ENCODE measurements at places on chromosomes 11 and 22.
A peak's percentile ranks its signal among the peaks of the same experiment; 100 is the strongest.

DNA sequence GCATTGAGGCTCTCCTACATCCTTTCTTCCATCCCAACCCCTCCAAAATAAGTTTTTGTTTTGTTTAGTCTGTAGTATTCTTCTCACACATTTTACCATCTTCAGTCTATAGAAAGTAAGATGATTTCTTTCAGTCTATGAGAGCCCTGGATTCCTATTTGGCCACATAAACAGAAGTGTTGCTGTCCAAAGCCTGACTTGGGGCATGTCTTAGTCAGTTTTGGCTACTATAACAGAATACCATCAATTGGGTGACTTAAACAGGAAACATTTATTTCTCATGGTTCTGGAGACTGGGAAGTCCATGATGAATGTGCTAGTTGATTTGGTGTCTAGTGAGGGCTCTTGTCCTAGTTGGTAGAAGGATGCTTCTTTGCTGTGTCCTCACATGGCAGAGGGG, 146.8 kb upstream of the DDI1 start:
- no peak for DNase-seq

DNA sequence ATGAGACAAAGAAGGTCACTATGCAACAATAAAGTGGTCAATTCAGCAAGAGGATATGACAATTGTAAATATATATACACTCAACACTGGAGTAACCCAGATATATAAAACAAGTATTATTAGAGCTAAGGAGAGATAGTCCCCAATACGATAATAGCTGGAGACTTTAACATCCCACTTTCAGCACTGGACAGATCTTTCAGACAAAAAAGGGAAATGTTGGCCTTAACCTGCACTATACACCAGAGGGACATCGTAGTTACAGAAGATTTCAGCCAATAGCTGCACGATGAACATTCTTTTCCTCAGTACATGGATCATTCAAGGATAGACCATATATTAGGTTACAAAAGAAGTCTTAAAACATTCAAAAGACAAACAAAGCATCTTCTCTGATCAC, 29.9 kb downstream of the PIWIL3 start:
- no peak for DNase-seq

GRCh38 chr11:208181-208916, 841 bp downstream of the RIC8A start:
- peak; percentile 89 for DNase-seq

DNA sequence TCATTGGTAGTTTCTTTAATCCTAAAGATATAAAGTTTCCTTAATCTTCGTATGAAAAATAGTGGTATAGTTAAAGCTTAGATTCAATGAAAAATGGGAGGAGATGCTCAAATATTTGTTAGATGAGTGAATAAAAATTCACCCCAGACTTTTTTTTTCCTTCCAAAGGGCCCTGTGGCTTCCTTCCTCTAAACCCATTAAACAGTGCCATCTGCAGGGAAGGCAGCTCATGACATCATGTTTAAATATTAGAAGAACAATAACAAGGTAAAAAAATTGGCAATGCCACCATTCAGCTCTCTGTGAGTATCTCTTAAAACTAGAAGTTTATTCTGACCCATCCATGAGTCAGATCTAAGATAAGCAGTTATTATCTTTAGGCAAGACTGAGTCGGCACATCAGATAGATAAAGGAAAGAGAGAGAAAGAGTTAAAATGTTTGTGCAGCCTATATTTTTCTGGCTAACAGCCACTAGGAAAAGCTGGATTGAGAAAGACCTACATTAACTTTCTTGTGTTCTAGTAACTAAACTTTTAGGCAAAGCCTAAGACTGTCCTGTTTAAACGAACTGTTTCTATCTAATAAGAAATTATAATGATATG, 19.1 kb upstream of the OOSP1 start:
- DNase-seq: peak; percentile 18

DNA sequence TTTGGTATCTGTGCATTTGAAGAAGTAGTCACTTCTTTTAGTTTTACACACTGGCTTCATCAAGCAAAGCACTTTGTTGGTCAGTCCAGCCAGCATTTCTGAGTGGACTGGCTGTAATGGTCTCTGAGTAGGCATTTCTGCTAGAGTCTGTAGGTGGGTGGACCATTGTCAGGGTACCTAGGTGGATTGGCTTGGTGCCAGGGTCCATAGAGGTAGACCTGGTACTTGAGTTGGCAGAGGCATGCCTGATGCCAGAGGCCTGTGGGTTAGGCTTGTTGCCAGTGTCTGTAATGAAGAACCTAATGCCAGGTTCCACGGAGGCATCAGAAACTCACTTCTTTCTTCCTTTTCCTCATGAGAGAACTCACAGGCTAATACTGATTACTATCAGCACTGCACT, 157.9 kb upstream of the C11orf87 start:
- DNase-seq: no peak

GRCh38 chr11:64040684-64041322, 5.1 kb downstream of the FLRT1 start:
- DNase-seq: no peak

GRCh38 chr11:74612877-74613276, 20.5 kb downstream of the POLD3 start:
- DNase-seq: no peak

- no peak for DNase-seq
These were observed 174.6 kb downstream of the CTTN start for GRCh38 chr11:70572974-70573260.

DNA sequence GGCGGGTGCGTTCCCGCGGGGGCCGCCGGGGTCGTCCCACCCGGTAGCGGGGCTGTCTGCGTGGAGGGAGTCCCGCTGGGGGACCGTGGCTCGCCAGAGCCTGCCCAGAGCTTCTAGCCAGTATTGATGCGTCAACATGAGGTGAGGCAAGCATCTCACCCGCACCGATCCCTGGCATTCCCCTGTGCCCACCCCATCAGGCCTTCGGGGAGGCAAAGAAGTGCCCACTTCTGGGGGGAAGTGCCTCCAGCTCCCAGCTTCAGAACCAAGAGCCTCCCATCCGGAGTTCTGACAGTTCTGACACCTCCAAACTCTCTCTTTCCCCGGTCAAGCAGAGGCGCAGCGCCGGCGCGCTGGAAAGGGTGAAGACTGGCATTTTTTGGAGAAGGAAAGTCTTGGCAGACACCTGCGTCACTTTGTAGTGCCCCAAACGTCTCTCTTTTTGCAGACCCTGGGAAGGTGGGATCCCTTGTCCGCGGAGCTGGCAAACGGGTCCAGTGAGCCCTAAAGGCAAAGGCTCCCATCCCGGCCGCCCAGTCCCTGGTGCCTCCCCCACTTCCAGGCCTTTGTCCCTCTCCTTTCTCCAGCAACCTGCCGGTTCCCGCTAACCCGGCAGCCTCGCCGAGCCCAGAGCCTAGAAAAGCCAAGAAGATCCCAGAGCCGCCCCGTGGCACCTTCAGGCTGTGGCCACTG, 3.2 kb upstream of the PAX6 start:
- no peak for DNase-seq

DNA sequence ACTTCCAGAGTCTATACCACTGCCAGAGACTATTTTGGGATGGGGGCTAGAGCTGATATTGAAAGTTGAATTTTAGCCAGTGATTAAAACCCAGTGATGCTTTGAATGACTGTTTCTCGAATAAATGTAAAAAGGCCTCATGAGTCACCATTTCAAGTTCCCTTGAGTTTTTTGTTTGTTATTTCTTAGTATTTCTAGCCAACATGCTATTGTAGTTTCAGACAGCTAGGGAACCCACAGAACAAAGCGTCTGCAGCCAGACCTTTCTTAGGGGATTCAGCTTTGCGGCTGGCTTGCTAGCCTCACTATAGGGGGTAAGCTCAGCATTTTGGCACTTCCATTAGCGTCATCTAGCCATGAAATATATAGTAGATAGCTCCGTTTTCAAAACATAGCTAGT, 66.5 kb downstream of the DBX1 start:
- no peak for DNase-seq

GRCh38 chr11:68090706-68091105, 30.5 kb downstream of the CHKA start:
- DNase-seq: no peak

GRCh38 chr22:39243439-39244135, 1.2 kb downstream of the PDGFB start:
- no peak for DNase-seq

GRCh38 chr22:40107851-40108378, 69.8 kb upstream of the TNRC6B start:
- no peak for DNase-seq

DNA sequence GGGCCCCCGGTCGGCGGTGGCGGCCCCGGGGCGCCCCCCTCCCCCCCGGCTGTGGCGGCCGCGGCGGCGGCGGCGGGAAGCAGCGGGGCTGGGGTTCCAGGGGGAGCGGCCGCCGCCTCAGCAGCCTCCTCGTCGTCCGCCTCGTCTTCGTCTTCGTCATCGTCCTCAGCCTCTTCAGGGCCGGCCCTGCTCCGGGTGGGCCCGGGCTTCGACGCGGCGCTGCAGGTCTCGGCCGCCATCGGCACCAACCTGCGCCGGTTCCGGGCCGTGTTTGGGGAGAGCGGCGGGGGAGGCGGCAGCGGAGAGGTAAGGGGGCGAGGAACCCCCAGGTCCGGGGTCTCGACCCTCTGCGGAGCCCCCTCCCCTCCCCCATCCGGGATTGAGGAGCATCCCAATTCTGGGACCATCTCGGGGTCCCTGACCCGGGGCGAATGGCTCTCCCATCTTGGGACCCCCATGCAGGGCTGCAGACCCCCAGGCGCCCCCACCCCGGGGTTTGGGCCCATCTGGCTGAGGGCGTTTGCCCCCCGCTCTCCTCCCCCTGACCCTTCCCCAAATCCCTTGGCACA, 431 bp downstream of the KMT2A start:
- DNase-seq: peak; percentile 76

DNA sequence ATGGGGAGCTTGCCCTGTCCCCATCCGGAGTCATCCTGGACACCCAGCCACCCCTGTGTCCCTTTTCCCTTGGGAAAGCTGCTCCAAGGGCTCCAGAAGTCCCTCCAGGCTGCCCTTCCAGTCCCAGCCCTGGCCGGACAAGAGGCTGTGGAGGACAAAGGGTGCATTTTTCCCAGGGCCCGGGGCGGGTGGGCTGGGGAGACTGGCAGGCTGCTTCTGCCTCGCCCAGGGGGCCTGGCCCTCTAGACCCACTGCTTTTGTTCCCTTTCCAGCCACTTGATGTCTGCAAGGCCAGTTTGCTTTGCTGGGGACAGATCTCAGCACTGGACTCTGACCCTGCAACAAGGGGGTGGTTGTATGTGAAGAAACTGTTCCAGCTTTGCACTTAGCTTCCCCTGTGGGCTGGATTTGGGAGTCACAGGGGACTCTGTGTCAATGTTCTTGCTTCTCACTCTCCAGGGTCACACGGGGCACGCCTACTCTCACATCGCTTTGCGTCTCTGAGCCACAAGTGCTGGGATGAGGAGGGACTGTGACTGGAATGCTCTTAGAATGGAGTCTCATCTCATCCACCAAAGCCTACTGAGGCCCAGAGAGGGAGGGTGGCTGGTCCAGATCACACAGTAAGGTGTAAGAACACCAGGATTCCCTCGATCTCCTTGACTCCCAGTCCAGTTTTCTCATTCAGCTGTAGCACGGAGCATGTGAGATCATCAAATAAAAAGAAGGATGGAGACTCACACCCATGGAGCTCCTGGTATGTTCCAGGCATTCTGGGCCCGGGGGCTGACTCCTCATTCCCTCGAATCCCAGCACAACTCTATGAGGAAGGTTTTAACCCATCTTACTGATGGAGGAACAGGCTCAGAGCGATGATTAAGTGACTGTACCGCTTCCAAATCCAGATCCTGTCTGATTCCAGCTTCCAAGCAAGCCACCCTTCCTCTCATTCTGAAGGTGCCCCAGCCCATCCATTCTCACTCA, 59.9 kb downstream of the FBXO7 start:
- no peak for DNase-seq

- DNase-seq: no peak
These were observed 172.8 kb downstream of the FAM181B start for GRCh38 chr11:82560836-82561235.

DNA sequence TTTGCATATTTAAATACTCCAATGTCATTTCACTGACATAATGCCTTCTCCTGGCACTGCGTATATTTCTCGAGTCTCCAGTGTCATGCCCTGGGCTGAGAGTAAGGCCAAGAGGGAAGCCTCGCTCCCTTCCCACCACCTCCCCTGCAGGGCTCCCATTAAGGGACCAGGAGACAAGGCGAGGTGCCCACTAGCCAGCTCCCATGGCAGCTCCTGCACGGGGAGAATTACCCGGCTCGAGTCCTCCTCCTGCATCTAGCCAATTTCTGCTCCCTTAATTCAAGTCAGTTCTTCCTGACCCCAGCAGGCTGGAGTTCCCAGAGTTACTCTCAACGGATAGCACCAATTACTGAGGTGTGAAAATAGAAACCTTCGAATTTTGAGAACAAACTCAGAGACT, 31.9 kb downstream of the OPCML start:
- DNase-seq: no peak

DNA sequence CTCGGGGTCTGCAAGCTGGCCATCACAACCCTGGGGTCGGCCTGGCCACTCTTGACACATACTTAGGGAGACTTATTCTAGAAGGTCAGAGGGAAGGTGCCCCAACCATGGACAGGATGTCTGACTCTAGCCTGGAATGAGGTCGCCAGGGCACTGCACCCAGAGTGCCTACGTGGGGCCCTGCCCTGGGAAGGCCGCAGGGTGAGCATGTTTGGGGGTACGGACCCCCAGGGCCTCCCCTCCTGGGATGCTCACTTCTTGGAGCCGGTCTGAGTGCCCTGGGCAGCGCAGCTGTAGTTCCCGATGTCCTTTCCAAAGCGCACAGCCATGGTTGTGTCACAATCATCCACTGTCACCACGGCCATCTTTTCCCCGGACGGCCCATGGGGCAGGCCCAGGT, 75.8 kb downstream of the TRMU start:
- DNase-seq: no peak

DNA sequence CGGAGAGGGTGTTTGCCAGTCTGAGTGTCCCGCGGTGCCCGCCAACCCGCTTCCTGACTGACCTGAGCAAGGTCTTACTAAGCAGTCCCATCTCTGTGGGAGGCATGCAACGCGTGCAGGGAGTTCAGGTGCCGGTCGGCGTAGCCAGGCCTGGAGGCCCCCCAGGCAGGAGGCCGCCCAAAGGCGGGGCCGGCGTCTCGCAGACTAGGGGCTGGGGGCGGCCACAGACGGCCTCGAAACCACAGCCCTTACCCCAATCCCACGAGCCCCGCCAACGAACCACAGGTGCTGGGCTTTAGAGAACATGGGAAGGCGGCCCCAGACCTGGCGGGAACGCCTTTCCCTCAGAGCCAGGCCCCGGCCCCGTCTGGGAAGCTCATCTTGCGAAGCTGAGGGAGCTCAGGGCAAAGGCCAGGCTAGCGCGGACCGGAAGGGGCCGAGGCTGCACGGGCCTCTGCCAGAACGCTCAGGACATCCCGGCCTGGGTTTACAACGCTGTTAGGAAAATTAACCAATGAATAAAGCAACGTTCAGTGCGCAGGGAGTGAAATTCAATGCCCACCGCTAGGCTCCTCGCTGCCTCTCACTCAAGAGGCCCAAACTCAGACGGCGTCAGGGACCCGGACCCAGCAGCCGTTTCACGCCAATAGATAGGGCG, 2.1 kb upstream of the MTFP1 start:
- no peak for DNase-seq

- no peak for DNase-seq
These were observed 3.3 kb downstream of the NPAT start for GRCh38 chr11:108218912-108219783.
